ENCODE measurements at places on chromosomes 7 and 10.

GRCh38 chr10:121064491-121064890, 213.3 kb downstream of the WDR11 start:
- DNase-seq = no peak

GRCh38 chr7:32104766-32105165, 34.6 kb upstream of the PDE1C start:
- DNase-seq = no peak

GRCh38 chr7:80950550-80950967, 31.7 kb upstream of the SEMA3C start:
- no peak for DNase-seq

- peak; percentile 57 for DNase-seq
Measured at GRCh38 chr7:90455163-90456030, 14.0 kb upstream of the PTTG1IP2 start.

DNA sequence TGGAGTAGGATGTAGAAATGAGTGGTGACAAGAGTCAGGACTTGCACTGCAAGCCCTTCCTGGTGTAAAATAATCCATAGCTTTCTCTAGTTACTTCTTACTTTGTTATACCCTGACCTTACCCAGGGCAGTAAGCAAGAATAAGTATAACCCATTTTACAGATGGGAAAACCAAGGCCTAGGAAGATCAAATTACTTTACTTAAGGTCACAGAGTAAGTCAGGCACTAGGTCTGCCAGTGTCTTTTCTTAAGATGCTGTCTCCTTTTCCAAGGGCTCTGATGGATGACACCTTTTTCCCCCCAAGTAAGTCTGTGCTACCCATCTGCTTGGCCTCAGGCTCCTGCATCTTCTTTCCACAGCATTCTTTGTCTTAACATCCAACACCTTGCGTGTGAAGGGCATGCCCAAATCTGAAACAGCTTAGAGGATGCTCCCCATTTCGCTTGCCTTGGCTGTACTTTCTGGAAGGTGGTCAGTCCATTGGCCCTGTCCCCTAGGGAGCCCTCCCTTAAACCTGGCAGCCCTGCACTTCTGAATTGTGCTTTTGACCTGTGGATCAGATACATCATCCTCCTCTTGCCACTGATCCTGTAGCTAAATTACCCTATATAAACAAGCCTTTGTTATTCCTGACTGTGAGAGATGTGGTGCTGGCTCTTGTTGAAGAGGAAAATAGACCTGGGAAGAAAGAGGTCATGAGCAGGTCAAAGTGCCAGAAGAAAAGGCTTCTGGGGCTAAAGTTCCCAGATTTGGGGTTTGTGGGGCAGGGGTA, 168.6 kb downstream of the LRMDA start:
- no peak for DNase-seq

- no peak for DNase-seq
Measured at GRCh38 chr10:22461891-22462290, 116.6 kb downstream of the SPAG6 start.

DNA sequence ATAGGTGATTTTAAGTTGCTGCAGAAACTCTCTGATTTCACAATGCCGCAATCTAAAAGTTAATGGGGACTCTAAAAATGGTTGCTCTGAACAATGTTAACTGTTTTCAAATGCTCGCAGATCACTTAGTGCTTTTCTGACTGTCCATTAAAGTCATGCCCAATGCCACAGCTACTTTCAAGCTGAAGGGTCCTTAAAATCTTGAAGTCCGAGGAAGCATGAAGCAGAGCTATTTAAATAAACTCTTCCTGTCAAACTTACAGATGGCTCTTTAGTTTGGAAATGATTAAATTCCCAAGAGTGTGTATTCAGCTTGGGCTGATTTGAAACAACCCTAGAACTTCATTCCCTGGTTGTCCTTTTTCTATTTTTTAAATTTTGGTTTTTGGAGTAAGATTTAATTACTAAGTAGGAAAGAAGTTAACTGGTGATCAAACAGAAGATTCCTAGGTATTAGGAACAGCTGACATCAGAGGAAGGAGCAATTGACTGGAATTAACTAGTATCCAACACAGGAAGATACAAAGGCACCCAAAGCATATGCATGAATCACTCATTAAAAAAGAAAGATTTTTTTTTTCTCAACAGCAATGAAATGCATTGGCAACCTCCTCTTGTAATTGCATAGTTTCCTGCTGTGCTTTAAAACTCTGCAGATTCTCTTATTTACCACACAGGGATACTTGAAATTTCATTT, 105.1 kb downstream of the NRP1 start:
- no peak for DNase-seq

GRCh38 chr10:116848032-116848943, 1.0 kb upstream of the ENO4 start:
- DNase-seq = peak; percentile 41

GRCh38 chr10:50651808-50652207, 28.1 kb upstream of the SGMS1 start:
- peak; percentile 14 for DNase-seq

DNA sequence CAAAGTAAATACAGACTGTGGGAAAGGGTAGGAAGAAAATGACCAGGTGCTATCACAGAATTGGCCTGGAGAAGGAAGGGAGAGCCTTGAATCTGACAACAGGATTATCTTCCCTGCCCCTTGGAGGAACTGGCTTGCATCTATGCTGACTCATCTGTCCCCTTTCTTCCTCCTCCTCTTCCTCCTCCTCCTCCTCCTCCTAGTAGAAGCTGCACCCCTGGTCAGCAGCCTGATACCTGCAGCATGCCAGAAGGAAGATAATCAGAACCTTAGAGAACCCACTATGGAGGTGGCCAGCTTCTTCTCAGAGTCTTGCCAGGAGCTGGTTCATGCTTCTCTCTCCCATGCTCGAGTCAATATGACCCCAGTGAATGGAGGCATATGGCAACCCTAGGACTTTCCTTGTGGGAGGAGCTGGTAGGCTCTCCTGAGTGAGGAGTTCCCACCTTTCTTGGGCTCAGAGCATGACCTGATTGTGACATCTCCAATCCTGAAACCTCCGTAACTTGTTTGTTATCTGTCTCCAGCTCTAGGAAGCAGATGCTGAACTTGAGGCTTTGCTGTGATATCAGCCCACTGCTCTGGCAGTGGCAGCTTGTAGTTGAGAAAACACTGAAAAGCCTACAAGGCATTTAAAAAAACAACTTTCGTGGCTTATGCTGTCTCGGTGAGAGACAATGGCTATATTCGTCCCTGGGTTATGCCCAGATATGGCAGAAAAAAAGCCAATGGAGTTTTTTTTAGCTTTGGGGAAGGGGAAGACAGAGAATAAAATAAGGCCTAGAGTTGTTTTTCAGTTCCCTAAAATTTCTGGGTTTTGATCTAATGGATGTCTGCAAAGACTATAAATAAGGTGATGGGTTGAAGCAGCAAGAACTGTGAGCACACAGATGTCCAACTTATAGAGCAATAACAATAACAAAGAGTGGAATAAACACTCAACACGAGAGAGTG, 60.6 kb downstream of the CDHR3 start:
- DNase-seq = no peak

DNA sequence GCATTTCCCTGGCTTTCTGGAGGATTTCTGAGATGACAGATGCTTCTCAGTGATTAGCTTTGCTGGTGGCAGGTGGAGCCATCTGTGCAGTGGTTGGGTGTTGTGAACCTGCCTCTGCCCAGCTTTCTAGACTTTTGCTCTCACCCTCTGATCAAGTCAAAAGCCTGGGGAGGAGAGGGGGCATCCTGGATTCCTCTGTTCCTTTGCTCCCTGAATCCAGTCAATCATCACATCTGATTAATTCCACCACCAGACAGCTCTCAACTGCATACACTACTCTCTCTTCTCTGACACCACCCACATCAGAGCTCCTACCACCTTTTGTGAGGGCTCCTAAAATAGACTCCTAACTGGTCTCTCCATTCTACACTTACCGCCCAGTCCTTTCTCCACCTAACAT, 283.5 kb downstream of the WDR11 start:
- DNase-seq = no peak

- peak; percentile 94 for DNase-seq
Measured at GRCh38 chr10:73262105-73262730, 9.8 kb upstream of the MRPS16 start.

- DNase-seq = no peak
Measured at GRCh38 chr10:34938399-34938670, 123.2 kb upstream of the PARD3 start.

DNA sequence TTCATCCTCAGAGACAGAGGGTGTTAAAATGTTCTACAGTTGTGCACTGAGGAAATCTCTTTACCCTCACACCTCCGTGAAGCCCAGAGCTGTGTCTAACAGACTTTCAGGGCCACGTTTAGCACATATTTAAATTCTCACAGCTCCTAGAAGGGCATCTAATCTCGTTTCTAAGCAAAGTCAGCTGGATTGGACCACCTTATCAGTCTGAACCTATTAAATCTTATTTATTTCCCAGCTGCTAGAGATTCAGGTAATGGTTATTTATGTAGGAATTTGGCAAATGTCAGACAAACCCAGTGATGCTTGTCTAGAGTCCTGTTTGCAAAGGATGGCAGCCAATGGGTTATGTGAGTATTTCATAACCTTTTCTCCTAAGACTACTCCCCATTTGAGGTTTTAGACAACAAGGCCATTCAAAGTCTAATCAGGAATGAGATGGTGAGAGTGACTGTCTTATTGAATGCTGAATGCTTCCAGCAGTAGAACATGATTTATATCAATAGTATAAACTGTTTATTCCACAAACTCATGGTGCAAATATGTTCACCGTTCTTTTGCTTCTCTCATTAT, 54.8 kb upstream of the EXOC4 start:
- no peak for DNase-seq

DNA sequence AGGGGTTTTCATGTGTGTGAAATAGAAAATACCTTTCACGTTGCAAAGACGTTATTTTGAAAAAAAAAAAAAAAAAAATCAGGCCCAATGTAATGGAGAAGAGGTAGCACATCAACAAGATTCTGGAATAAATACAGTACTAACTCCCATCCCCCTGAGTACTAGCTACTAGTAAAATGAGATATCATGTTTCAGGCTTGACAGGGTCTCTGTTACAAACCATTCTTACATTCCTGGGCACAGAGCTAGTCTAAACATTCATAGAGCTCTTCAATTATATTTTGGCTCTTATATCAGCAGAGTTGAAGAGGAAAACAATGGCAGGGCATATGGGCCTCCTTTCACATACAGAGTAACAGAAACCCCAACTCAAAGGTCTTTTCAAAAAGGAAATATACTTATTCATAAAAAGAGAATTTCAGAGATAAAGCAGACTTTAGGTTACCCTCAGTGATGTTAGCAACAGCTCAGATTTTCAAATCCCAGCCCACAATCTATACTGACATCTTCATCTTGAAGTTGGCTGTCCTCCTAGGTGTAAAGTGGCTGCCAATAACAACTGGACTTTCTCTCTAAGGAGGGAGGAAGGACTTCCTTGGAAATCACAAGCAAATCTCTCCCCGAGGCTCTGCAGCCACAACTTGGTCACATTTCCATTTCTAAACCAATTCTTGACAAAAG, 18.6 kb downstream of the C7orf33 start:
- no peak for DNase-seq

- peak; percentile 87 for DNase-seq
Measured at GRCh38 chr10:43857206-43857930, 208.7 kb upstream of the ZNF32 start.

DNA sequence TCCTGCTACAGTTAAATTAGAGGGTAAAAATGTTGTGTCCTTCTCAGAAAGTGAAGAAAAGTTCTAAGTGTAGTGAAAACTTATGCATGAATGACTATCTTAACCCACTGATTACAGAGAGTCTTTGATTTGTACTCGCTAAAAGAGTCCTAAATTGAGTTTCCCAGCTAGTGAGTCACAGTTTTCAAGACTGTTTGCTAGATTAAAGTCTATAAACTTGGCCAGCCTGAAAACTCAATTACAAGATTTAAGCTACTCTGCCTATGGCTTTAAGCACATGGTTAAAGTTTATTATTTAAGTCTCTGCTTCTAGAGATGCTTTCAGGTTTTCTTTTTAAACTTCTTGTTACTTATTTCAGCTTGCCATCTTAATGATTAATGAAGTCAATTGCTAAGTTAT, 44.4 kb downstream of the MRPS24 start:
- DNase-seq = no peak
